A549 treated with AZD2906 at 1 μM for 4 hours (cell line): ENCODE measurements at places on chromosomes 7 and 10. TPM values are rescaled to one million over a fixed set of nuclear protein-coding genes. Genes with fewer than 3 reads are reported as not detected.

GLI3 gene
- total RNA-seq: 0.08 to 0.30 TPM (median 0.23 TPM) in 5 replicates

PRSS37 gene
- not detected in 5 replicates for total RNA-seq

GRM3 gene
- not detected in 5 replicates for total RNA-seq

TRIM74 gene
- total RNA-seq: 0.25 to 0.53 TPM (median 0.36 TPM) in 4 of 5 replicates, not detected in the other

OPN4 gene
- not detected in 5 replicates for total RNA-seq

CTAGE15 gene
- not detected in 5 replicates for total RNA-seq

ZDHHC16 gene
- 44.2 to 54.2 TPM (median 53.0 TPM) in 5 replicates for total RNA-seq

PILRA gene
- 2.6 to 5.1 TPM (median 4.1 TPM) in 5 replicates for total RNA-seq

FGL2 gene
- total RNA-seq: not detected in 5 replicates

EN2 gene
- total RNA-seq: 0.56 to 0.94 TPM (median 0.92 TPM) in 5 replicates

TMEM139 gene
- 0.66 to 1.2 TPM (median 1.2 TPM) in 5 replicates for total RNA-seq
